Right cardiac atrium (tissue), 5 donors: ENCODE measurements at places on chromosomes 5 and 9. TPM values are rescaled to one million over a fixed set of nuclear protein-coding genes. Genes with fewer than 3 reads are reported as not detected.
A peak's percentile ranks its signal among the peaks of the same experiment; 100 is the strongest.

- no peak for DNase-seq
Observed at GRCh38 chr5:170736966-170737365, 46.6 kb upstream of the GABRP start.

- peak; percentile 86 for DNase-seq
Observed at GRCh38 chr5:55232985-55233928, at the start of gene CCNO. TSS of gene CCNO (minus strand) at chr5:55233608. CDS start at chr5:55233523, 85 bp downstream.

DNA sequence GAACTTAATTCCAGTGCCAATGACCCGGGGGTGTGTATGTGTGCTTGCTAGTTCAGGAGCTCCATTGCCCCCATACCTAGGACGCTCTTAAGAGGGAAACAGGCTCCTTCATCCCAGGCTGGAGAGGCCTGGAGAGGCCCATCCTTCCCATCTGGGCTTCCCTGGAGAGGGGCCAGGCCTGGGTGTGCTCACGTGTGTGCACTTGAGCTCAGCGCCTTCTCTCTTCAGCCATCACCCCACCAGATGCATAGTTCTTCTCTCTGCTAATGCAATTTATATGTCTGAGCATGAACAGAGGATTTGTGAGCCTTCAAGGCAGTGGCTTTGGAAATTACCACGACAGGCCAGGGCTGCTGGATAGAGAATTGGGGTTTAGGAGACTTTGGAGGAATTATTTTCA lies 48.6 kb upstream of the SHB start:
- no peak for DNase-seq

The GABRA6 gene
- not detected for total RNA-seq

The SLC6A3 gene
- not detected for total RNA-seq

The CCDC187 gene
- not detected for total RNA-seq

DNA sequence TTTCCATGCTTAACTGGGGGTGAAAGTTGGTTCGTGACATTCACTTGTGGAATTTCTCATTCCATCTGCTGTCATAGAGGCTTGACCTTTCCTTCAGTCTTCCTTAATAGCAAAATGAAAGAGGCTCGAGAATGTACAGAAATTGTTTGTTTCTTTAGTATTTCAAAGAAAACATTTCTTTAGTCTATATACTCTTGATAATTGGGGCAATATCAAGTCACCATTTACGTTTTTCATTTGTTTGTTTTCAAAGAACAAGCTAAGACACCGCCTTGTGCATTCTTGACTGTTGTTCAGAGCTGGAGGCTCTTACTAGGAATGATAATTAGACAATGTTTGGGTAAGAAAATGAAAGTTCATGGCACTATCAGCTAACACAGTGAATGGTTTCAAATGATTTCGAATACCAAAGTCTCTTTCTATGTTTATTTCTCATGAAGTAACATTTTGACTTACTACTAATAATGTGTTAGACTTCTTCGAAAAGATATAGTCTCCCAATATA lies 835.4 kb downstream of the SEMA5A start:
- DNase-seq: no peak

- no peak for DNase-seq
Observed at GRCh38 chr5:91777671-91778070, 394.6 kb upstream of the ARRDC3 start.

- no peak for DNase-seq
Observed at GRCh38 chr5:170204202-170204601, 28.6 kb upstream of the C5orf58 start.

DNA sequence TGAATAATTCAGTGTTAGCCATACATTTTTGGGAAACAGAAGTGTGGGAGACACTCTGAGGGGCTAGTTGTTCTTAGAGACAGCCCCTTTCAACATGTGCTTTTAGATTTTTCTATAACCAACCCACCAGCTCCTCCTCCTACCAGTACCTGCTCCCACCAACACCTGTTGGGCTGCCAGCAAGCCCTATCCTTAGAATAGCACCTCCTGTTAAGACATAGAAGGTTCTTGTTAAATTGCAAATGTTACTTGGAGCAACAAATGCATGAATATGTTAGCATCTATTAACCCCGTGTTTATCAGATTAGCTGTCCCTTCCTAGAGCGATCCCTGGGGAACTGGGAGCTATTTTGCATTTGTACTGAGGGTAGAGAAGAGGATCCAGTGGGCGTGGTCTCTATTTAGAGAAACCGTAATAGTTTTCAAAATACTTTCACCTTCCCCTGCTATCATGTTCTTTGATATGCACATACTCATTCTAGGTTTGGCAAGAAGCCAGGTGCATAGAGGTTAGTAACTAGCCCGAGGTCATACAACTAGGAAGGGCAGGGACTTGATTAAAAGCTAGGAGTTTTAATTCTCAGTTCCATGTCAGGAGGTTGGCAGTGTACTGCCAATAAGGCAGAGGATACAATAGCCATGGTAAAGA lies 334.4 kb downstream of the KCTD16 start:
- DNase-seq: no peak

The FRMD3 gene
- total RNA-seq: 34.3 TPM

DNA sequence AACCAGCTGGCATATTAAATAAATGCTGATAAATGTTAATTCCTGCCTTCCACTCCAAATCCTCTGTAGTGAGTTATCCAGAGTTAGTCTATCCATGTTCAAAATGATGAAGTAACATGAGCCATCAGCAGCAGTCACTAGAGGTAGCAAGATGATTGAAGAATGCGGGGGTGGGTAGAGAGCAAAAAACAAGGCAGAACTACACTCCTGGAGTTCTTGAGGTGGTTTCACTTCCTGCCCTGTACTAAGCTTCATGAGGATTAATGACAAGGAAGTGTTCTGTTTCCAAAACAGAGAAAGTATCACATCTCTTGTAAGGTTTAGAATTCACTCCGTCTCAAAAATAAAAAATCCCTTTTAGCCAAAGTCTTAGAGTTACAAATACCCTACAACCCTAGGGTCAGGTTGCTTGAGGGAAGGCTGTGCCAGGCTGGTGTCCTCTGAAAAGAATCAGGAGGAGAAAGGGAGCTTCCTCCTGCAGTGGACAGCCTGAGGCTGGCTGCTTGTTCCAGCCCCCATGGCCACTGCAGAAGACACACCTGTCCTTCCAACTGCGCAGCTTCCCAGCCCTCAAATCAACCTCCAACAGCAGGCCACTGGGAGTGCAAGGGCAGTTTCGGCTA lies 180.2 kb downstream of the DENND1A start:
- no peak for DNase-seq

The CDKN2B gene
- total RNA-seq: 1.7 TPM

The SMIM32 gene
- total RNA-seq: not detected

GRCh38 chr9:136110082-136111061 lies 8.3 kb downstream of the TMEM250 start:
- peak; percentile 73 for DNase-seq

- DNase-seq: no peak
Observed at GRCh38 chr5:40291338-40291737, 388.4 kb upstream of the PTGER4 start.

DNA sequence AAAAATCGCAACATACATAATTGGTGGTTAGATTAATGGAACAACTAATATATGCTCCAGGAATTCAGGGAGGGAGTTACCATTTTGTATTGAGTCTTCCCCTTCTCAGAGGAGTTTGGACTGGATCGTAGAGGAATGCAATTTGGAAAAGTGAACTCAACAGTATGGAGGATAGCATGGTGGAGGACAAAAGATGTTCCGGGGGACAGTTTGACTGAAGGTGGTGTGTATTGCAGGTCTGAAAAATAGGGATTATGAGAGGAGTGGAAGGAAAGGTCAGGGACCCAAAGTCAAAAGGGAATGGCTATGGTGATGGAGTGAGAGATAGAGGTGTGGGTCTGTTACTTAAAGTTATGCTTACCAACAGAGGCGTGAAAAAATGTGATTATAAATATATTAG lies 1.5 kb downstream of the DNAJC21 start:
- no peak for DNase-seq
